SHP77 (cell line): ENCODE measurements at places on chromosomes 13 and 19.

GRCh38 chr19:13209484-13210338 is 59.5 kb downstream of the IER2 start:
- DNase-seq: no peak

DNA sequence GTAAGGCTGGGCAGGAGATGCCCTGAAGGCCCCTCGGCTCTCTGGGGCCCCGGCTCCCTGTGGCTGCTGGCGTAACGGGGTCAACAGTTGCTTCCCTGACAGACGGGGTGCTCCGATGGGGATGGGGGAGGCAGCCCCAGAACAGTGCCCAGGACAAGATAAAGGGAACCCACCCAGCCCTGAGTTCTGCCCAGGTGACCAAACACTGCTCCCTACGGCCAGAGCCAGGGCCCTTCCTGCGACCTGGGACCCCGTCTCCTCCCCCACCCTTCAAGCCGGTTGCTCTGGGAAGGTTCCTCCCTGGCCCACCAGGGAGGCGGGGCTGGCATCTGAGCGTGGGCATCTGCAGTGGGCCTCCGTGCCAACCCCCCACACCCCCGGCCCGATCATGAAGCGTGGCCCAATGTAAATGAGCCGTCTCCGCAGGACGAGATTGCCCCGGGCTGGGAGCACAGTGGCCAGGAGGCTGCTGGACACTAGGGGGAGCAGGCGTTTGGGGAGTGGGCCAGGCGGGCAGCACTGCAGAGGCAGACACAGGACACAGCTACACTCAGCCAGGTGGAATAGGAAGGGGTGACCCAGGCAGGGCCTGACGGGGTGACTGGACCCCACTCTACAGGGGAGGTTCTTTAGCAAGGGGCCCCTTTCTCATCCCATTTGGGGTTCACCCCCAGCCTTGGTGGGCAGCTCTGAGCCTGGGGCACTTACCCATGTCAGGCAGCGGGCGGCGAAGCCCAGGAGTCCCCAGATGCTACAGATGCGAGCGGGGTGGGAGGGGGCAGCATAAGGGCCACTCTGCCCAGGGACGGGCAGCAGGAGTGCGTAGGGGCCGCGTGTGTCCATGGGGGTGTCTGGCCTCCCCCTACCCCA is 1.2 kb upstream of the NKPD1 start:
- no peak for DNase-seq

DNA sequence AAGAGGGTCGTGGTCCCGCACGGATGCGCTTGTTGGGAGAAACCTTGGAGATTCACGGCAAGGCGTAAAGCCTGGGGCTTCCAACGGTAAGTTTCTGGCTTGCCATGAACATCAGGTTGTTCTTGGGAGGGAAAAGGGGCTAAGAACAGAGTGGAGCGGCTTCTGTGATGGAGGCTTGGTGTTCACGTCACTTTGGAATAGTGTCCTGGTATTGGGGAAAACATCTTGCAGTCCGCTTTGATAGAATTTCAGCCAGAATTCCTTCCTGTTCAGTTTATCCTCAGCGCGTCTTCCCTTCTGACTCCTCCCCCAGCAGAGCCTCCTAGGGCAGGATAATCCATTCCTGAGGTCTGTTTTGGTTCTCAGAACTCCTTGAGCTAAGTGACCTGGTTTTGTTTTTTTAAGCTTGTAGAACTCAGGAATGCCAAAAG is 2.0 kb downstream of the KCTD15 start:
- DNase-seq: no peak

DNA sequence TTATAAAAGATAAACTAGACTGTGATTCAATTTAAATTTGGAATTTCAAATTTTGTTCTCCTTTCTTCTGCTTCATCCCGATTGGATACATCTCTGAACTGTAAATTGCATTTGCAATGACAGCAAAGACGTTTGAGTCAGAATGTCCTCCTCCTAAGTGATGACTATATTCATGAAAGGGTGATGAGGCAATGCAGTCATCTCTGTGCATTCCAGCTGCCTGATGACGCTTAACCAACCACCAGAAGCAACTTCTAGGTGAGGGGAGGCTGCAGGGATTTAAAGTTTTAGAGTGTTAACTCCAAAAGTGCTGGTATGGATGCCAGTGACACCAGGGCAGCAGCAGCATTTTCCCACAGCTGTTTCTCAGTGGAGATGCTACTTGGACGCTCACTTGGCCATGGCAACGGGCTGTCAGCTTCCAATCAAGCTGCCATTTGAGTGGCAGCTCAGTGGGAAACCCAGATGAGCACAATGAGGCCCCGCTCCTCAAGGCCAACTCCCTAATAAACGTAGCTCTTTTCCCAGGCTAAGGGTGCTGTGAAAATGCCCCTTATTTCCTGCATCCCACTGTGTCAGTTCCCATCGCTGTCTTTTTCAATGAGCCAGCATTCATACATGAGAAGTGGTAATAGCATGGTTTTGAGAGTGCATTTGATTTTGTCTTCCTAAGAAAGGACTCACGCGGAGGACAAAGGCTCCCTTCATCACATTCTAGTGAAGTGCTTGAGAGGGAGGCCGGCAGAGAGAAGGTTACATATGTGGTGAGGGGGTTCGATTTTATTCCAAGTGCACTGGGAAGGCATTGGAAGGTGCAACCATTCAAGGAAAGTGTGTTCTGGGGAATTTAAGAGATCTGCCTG is 45.2 kb upstream of the AMER2 start:
- no peak for DNase-seq

GRCh38 chr13:110450941-110451730 is 110.4 kb downstream of the RAB20 start:
- DNase-seq: no peak

GRCh38 chr13:107348925-107349324 is 781.0 kb upstream of the ARGLU1 start:
- DNase-seq: no peak

DNA sequence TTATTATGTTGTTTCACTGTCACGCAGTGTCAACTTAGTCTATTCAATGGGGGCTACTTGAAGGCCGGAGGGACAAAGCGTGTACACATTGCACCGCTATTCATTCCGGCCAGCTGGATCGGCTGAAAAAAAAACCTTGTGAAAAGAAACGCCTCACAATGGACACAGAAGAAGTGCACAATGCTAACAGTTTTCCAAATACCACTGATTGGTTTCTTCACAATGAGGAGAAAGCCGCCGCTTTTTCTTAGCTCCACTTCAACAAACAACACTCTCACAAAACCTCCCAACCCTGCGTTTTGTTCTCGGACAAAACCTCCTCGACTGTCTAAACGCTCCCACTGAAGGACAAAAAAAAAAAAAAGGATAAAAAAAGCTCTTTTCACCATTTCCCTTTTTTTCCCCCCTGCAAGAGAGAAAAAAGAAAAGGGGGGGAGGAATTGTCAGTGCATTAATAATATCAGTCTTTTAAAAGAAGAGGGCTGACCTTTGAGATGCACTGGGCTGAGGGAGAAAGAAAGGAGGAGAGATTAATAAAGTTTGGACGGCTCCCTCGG is 5.4 kb downstream of the SOX21 start:
- DNase-seq: peak; percentile 82

GRCh38 chr13:76307142-76307541 is 579.1 kb downstream of the KCTD12 start:
- DNase-seq: no peak

DNA sequence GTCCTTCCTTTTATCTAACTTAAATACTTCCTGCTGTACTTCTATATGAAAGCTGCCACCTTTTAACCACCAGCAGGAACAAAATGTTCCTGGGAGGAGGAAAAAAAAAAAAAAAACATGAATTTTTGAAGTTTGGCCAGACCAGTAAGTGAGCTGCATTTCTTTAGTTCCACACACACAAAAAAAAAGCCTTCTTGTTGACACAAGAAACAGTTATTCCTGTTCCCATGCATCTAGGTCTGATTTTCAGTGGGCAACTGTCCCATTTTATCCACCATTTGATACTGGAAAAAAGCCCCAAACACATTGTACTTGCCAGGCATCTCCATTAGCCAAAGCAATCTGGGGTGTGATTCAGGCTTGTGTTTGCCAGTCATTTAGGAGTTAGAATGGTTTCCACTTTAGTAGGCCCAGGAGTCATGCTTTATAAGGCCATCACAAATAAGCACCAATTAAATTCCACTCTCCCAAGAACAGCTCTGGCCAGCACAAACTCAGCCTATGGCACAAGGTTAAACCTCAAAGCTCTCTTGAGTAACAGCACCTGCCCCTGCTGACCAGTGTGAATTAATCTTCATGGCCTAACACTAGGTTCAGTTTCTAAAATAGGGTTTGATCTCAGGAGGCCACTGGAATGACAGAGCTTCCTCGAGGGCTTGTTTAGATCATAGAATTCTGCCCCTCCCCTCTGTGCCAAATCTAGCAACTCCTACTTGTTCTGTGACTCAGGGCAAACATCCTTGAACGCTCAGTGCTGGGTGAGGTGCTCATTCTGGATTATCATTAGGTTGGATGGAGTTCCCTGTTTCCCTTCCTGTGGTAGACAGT is 67.1 kb downstream of the NUFIP1 start:
- DNase-seq: peak; percentile 41

DNA sequence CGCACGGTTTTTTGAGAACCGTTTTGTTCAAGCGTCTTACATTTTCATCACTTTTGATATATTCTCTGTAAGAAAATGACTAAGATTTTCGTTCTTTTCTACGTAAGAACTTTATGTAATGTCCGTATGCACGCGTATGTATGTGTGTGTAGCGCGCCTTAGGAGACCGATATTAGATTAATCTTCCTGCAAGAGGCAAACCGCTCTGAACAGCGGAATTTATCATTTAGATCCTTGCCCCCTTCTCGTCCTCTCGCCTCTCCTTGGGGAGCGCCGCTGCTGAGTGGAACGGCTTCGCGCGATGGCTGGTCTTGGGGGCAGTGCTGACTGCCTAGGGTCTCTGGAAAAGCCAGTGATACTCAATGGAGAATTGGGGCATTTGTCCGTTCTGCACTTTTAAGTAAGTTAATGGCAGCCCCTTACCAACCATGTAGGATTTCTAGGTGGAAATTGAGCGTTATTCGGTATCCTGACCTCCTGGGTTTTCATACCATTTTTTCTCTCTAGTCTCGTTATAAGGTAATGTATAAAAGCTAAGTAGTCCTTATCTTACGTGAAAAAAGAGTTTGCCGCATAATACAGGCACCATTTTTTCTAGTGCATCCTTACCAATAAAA is 4.7 kb downstream of the MAB21L1 start:
- DNase-seq: no peak

DNA sequence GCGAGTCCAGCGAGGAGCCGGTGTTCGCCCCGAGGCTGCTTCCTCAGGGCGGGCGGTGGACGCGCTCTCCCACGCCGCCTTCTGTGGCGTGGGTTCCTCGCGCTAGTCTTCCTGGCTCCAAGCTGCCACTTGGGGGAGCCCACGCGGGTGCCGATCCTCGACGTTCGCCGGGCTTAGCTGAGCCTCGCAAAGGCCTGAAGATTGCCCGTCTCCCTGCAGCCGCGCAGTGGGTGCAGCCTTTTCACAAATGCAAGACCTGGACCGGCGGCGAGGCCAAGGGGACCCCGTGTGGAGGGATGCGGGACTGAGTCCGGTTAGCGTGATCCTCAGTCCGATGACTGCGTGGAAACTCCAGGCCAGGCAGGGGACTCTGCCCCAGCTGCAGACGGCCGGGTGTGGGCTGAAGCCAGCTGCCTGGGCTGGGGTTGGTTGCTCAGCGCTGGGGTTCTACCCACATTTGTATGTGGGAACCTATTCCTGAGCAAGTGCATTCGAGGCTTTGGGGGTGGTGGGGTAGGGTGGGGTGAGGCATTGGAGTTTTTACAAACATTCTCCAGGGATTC is 16.6 kb upstream of the LRP3 start:
- DNase-seq: peak; percentile 61

GRCh38 chr13:29436721-29437280 is 158.7 kb downstream of the SLC7A1 start:
- DNase-seq: no peak

DNA sequence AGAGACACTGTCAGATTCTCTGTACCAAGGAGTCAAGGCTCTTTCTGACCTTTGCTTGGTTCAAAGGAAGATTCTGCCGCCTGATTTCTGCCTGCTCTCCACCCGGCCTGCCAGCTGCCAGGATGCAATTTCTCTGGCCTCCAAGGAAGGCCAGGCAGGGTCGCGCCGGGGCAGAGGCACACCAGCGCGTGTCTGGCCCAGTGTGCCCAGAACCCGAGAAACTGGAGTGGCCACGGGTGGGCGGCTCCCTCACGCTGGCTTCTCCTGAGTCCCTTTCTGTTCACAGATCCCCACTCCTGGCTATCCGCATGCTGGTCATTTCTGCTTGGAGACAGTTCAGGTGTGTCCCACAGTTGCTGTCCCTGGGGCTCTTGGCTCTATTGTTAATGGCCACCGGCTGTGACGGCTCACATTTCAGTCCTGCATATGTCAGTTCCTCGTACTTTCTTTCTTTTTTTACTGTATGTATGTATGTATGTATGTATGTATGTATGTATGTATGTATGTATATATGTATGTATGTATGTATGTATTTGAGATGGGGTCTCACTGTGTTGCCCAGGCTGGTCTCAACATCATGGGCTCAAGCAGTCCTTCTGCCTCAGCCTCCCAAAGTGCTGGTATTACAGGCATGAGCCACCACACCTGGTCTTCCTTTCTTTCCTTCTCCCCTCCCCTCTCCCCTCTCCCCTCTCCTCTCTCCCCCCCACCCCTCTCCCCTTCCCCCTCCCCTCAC is 16.9 kb downstream of the TMPRSS9 start:
- no peak for DNase-seq

- no peak for DNase-seq
These were observed 4.2 kb upstream of the CACNG7 start for GRCh38 chr19:53904909-53905308.

DNA sequence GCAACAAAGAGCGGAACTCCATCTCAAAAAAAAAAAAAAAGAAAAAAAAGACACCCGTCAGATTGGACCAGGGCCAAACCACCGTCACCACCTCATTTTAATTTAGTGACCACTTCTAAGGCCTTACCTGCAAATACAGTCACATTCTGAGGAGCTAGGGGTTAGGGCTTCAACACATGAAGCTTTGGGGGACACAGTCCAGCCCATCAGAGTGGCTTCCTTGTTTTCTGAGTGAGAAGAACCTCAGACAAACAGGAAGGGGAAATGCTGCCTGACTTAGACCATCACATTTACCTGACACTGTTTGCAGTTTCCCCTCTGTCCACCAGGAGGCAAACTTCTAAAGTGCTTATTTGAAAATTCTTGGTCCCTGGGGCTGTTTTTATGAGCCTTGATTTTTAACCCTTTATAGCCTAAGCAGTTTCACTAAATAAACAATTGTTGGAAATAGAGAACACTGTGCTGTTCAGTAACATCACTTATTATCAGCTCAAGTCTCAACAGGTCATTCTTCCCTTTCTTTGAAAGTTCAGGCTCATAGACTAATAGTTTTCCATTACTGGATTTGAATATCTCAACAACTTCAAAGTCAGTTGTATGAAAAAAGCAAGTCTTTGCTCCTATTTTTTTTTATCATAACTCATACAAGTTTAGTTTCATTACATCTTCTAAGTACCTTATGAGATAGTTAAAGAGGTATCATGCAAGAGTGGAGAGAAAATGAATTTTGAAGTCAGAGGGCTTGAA is 74.9 kb upstream of the WASF3 start:
- peak; percentile 47 for DNase-seq

- DNase-seq: no peak
These were observed 144.4 kb upstream of the WASF3 start for GRCh38 chr13:26412936-26413716.
